ENCODE measurements at places on chromosomes 7 and 10. TPM values are rescaled to one million over a fixed set of nuclear protein-coding genes. Genes with fewer than 3 reads are reported as not detected.
A peak's percentile ranks its signal among the peaks of the same experiment; 100 is the strongest.

The DDIT4 gene
- total RNA-seq: 384 TPM

The OR2A12 gene
- total RNA-seq: not detected

The FZD1 gene
- total RNA-seq: 0.24 TPM

The RAB19 gene
- 7.3 TPM for total RNA-seq

- H3K27me3 ChIP-seq: no peaks in the 10 kb centered on the region
- no peak overlapping the region for H3K4me3 ChIP-seq
- H3K27ac ChIP-seq: peak overlapping the region; percentile 93
- H3K4me1 ChIP-seq: peaks cover 42% of the 10 kb centered on the region
- DNase-seq: no peak
- H3K36me3 ChIP-seq: peaks cover 7% of the 10 kb centered on the region
Measured at GRCh38 chr7:105354383-105354782, 34.3 kb downstream of the SRPK2 start.

- DNase-seq: peak; percentile 26
- H3K27ac ChIP-seq: no peak overlapping the region
- H3K4me1 ChIP-seq: peaks cover 12% of the 10 kb centered on the region
- H3K36me3 ChIP-seq: no peaks in the 10 kb centered on the region
- H3K4me3 ChIP-seq: no peak overlapping the region
- H3K27me3 ChIP-seq: no peaks in the 10 kb centered on the region
Measured at GRCh38 chr10:124289851-124290795, 128.6 kb downstream of the OAT start.

DNA sequence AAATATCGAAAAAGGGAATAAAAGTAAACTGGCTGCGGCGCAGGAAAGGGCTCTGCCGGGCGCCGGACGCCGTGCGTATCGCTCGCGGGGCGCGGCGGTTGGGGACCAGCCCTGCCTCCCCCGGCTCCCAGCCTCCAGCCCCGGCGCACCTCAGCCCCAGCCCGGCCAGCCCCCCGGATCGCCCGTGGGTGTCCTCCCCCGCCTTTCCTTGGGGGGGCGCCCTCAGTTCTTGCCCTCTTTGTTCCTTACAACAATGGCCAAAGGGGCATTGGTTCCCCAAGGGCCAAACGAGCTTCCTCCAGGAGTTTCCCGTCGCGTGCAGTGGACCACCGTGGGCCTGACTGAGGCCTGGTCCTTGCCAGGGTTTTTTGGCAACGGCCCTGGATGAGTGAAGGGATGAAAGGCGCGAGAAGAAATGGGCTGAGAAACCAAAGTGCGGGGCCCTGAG lies 1.2 kb downstream of the MACROH2A2 start:
- H3K27me3 ChIP-seq: peaks cover 60% of the 10 kb centered on the region
- peak overlapping the region; percentile 73 for H3K4me3 ChIP-seq
- no peak overlapping the region for H3K27ac ChIP-seq

- no peaks in the 10 kb centered on the region for H3K27me3 ChIP-seq
- H3K4me1 ChIP-seq: no peaks in the 10 kb centered on the region
- H3K27ac ChIP-seq: no peak overlapping the region
- H3K36me3 ChIP-seq: no peaks in the 10 kb centered on the region
- no peak overlapping the region for H3K4me3 ChIP-seq
Measured at GRCh38 chr7:53473371-53473770, 437.9 kb downstream of the POM121L12 start.

DNA sequence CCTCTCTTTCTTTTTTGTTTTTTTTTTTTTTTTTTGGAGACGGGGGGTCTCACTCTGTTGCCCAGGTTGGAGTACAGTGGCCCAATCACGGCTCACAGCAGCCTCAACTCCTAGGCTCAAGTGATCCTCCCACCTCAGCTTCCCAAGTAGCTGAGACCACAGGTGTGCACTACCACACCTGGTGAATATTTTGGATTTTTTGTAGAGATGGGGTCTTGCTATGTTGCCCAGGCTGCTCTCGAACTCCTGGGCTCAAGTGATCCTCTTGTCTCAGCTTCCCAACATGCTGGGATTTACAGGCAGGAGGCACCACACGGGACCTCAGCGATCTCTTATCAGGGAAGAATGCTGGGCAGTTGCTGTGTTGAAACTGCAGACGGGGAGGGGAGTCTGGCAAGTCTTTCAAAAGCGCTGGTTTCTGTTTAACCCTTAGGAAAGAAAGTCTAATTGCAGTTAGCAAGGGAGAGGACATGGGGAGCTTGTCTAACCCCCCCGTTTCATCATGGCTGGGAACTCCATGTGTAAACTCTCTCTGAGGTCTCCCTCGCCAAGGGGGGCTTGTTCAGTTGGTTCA lies 39.6 kb upstream of the LMTK2 start:
- H3K4me1 ChIP-seq: no peaks in the 10 kb centered on the region
- no peak for DNase-seq
- no peaks in the 10 kb centered on the region for H3K27me3 ChIP-seq
- H3K27ac ChIP-seq: no peak overlapping the region
- no peak overlapping the region for H3K4me3 ChIP-seq

DNA sequence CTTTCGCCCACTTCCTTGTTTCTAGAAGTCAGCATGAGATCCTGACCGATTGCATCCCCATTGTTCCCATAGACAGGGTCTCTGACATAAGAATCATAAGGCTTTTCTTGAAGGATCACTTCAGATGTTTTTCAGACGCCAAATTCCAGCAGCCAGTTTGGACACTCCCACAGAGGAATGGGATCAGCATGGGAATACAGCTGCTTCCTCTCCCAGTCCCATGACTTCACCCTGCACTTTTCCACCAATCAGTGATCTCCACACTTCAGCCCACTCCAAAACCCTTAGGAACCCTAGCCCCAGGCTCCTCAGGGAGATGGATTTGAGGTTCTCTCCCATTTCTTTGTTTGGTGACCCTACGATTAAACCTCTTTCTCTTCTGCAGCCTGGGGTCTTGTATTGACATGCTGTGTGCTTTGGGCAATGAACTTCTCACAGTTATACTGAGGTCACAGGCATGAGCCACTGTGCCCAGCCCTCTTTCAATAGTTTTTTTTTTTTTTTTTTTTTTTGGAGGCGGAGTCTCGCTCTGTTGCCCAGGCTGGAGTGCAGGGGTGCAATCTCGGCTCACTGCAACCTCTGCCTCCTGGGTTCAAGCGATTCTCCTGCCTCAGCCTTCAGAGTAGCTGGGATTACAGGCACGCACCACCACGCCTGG lies 52.8 kb upstream of the CHST3 start:
- no peaks in the 10 kb centered on the region for H3K36me3 ChIP-seq
- DNase-seq: no peak
- H3K27ac ChIP-seq: no peak overlapping the region
- no peaks in the 10 kb centered on the region for H3K27me3 ChIP-seq
- no peaks in the 10 kb centered on the region for H3K4me1 ChIP-seq

DNA sequence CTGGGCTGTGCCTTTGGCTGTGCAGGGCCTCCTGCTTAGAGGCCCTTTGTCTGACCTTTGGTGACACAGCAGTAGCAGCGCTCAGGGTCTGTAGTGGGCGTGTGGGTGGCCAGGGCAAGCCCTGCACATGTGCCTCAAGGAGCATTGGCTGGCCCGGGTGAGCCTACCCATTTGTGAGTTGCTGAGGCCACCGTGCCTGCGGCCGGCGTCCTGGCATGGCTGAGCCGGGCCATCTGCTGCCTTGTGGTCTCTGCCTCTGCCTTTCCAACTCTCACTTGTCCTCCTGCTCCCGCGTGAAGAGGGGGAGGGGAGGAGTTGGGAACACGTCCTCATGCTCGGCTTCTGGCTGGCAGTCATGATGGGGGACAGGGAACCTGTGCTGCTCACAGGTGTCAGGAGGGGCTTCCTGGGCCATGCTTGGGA lies 9.2 kb upstream of the ORAI2 start:
- peaks cover 63% of the 10 kb centered on the region for H3K36me3 ChIP-seq
- no peak overlapping the region for H3K4me3 ChIP-seq
- no peaks in the 10 kb centered on the region for H3K27me3 ChIP-seq
- DNase-seq: no peak
- peaks cover 78% of the 10 kb centered on the region for H3K4me1 ChIP-seq

GRCh38 chr7:91379236-91379635 lies 115.0 kb downstream of the FZD1 start:
- H3K4me1 ChIP-seq: no peaks in the 10 kb centered on the region
- H3K27ac ChIP-seq: no peak overlapping the region
- H3K27me3 ChIP-seq: no peaks in the 10 kb centered on the region
- no peak for DNase-seq

Data from activated CD8-positive, alpha-beta T cell treated with anti-CD3 and anti-CD28 coated beads, Interleukin-2, amount 10 ng/mL, durations not matched to agents 7 days and 5 days (primary cell).